ENCODE measurements at places on chromosomes 13 and 19. TPM values are rescaled to one million over a fixed set of nuclear protein-coding genes. Genes with fewer than 3 reads are reported as not detected.

The LGI4 gene
- 16.3 TPM for total RNA-seq

The FSTL3 gene
- 241 TPM for total RNA-seq

The RGCC gene
- 140 TPM for total RNA-seq

The MCEMP1 gene
- not detected for total RNA-seq

The SPRYD7 gene
- total RNA-seq: 8.4 TPM

The TMEM38A gene
- total RNA-seq: 11.7 TPM

The CGB8 gene
- not detected for total RNA-seq

The CDX2 gene
- total RNA-seq: 0.34 TPM

The SLC25A42 gene
- total RNA-seq: 11.5 TPM

The CRLF1 gene
- total RNA-seq: 2.6 TPM

The OR7A10 gene
- total RNA-seq: not detected

The MLNR gene
- 0.45 TPM for total RNA-seq

The DAZAP1 gene
- 58.6 TPM for total RNA-seq

The SIAH3 gene
- 0.06 TPM for total RNA-seq

The SHISA7 gene
- total RNA-seq: not detected

The CACNG7 gene
- not detected for total RNA-seq

The THSD1 gene
- 5.5 TPM for total RNA-seq

The ATXN8OS gene
- not detected for total RNA-seq

The MEIS3 gene
- total RNA-seq: 41.6 TPM

Measured in prostate gland (tissue), 2 donors.